ENCODE measurements at places on chromosomes 6 and 20.

DNA sequence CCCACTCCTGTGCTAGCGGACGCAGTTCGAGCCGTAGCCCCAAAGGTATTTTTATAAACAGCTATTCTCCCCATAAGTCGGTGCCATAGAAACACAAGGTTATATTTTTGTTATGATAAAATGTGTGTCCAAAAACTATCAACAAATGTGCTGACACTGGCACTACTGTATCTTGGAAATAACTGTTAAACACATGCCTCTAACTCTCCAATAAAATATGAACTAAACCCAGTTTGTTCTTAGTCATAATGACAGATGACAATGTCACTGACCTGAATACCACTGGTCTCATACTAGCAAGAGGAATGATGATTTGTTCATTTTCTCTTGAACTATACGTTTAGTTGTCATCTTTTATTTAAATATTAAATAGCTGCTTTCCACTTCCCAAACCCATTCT is 51.4 kb upstream of the NUP153 start:
- no peak for DNase-seq

GRCh38 chr6:78670802-78671201 is 196.5 kb upstream of the IRAK1BP1 start:
- no peak for DNase-seq

- no peak for DNase-seq
Measured at GRCh38 chr6:96925290-96925687, 761 bp downstream of the KLHL32 start.

DNA sequence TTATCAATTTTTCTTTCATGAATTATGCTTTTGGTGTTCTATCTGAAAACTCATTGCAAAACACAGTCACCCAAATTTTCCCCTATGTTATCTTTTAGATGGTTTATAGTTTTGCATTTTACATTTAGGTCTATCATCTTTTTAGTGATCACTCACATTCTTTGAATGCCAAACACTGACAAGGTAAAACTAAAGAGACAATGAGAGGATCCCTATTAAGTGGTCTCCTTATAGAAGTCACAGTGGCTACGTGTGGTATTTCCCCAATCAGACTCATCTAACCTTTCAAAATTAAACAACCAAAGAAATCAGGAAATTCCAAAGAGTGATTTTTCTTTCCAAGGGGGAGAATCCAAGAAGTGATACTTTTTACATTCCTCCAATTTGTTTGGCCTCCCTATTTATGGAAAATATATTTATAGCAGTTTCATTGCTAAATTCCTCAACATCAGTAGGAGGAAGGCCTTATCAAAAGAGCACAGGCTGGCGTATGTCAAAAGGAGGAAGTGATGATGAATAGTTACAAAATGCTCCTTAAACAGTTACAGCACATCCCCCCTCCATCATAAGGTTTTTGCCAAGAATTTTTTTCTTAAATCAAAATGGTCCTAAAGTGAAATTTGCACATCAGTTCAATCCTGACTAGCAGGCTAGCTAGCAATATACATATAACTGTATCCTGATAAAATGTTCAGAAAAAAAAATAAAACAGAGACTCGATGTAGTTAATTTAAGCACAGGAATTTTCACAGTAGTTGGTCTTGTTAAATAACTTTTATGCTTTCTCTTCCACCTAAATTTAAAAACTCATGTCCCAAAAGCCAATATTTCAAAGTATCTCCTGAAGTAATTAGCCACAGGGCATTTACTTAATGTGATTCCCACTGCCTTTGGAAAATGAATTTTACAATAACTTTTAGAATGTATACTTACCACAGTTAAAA is 76.2 kb upstream of the IPCEF1 start:
- no peak for DNase-seq

GRCh38 chr6:98576791-98577190 is 257.6 kb upstream of the POU3F2 start:
- no peak for DNase-seq

DNA sequence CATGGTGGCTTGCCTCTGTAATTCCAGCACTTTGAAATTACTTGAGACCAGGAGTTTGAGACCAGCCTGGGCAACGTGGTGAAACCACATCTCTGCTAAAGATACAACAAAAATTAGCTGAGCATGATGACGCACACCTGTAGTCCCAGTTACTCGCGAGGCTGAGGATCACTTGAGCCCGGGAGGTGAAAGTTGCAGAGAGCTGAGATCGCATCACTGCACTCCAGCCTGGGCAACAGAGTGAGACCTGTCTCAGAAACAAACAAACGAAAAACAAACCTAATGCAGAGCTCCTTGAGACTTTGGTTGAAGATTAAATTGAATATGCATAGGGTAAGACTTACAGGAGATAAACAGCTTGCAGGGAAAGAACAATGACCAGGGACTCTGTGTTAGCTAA is 80.8 kb downstream of the SCAF8 start:
- no peak for DNase-seq

GRCh38 chr6:140697585-140697984 is 1323.1 kb upstream of the CITED2 start:
- DNase-seq, result no peak

DNA sequence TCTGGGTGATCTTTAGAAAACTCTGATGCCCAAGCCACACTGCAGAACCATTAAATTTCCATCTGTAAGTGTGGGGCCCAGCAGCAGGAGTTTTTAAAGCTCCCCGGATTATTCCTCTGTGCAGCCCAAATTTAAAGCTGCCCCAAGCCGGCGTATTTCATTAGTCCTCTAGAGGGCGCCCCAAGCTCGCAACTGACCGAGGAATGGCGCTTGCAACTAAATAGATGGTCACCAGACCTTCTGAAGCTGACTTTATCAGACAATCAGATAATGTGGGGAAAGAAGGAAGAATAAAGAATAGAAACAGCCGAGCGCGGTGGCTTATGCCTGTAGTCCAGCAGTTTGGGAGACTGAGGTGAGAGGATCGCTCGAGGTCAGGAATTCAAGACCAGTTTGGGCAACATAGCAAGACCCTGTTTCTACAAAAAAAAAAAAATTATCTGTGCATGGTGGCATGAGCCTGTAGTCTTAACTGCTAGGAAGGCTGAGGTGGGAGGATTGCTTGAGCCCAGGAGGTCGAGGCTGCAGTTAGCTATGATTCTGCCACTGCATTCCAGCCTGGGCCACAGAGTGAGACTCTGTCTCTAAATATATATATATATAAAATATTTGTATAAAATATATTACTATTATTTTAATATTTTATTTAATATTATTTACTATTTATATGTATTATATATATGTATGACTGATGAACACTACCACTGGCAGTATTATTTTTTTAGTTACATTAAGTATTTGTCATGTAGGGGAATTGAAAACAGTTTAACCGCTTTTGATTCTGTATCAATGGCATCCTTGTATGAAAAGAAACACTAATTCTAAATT is 56.0 kb downstream of the OTOR start:
- DNase-seq, result peak; percentile 26

- DNase-seq, result no peak
Measured at GRCh38 chr6:143241911-143242310, 181.2 kb downstream of the AIG1 start.

GRCh38 chr20:2217857-2218539 is 77.8 kb upstream of the TGM3 start:
- DNase-seq, result peak; percentile 26

Measured in CD4-positive, alpha-beta T cell treated with Interleukin-21 for 1 hour (primary cell).